ENCODE measurements at places on chromosomes 4 and X.

DNA sequence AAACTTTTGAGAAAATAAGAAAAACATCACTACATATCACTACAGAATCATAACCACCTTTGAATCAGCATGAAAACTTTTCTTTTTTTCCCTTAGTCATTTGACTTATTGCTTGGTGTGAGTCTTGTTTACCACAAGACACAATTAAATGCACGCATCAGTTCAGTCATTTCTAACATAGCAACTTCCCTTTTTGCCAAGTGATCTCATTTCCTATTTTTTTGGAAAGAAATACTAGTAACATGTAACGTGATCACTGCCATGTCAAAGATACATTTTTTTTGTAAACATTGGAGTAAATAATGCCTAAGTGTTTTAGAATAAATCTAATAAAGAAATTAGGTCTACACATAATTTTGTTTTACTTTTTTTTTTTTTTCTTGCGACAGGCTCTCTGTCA is 5.1 kb upstream of the CXCL8 start:
- no peak for DNase-seq

GRCh38 chrX:106286053-106286650 is 118.0 kb downstream of the PWWP3B start:
- no peak for DNase-seq

GRCh38 chr4:40682290-40683101 is 52.8 kb upstream of the RBM47 start:
- no peak for DNase-seq

DNA sequence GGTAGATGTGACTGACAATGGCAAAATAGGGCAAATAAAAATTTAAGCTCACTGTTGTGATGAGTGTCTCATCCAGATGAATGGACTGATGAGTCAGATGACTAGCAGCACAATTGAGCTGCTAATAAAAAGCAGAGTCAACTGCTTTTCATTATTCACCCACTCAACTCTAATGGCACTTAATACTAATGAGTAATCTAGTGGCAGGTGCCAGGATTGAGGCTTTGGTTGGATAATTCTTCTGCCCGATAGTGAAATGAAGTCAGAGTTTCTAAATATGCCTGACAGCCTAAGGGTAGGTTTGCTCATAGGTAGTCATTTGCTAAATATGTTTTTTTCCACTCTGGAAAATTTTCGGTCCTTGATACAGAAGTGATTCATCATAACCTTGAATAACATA is 10.4 kb downstream of the OGT start:
- DNase-seq: no peak

DNA sequence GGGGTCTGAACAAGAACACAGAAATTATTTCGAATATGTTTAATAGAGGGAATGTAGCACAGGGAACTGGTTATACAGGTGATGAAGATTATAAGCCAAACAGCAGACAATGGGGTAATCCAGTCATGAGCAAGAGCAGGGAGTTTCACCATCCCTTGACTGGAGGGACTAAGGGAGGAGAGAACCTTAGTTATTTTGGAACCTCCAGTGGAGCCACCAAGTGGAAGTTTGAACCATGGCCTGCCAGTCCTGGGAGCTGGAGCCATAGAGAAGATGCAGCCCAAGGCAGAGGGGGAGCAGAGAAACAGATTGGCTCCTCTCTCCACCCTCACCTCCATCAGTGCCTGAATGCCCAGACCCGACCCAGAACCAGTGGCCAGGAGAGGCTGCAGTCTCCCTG is 264.6 kb upstream of the RASGEF1B start:
- DNase-seq: no peak

DNA sequence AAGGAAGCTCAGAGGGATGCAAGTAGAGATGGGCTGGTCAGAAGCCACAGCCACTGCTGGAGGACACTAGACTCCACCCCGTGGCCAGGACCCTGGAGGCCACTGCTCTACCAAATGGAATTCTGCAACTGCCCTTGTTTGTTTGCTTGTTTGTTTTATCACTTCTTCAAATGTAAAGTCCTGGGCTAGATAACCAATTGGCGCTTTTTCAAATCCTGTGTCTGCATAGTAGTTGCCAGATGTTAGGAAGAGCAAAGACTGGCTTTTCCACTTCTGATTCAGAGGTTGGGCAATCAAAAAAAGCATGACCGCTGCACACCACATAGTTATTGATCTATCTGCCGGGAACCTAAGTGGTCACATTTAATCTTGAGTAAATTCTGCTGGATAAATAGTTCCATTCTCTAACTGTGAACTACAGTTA is 255.2 kb upstream of the SFRP2 start:
- no peak for DNase-seq

GRCh38 chrX:78168065-78168464 is 28.6 kb upstream of the TAF9B start:
- no peak for DNase-seq

DNA sequence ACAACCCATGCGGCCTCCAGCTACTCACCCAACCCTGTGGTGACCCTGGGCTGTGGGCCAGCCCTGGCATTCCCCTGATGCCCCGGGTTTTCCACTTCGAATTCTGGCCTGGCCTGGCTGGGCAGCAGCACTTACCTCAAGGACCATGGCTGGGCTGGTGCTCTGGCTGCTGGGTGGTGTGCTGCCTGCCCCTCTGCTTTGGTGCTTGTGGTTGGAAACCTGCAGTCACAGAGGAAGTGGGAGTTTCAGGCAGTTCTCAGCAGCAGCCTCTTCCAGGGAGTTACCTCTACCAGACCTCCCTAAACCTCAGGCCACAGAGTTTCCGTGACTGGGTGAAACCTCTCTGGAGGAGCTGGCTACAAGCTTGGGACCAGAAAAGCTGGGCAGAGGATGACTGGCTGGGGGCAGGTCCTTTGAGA is at the start of gene CXCR3:
TSS of gene CXCR3 (minus strand) at position 209 of the 419 bp plus-strand sequence. CDS start at position 147, 62 bp downstream.
- peak; percentile 68 for DNase-seq

DNA sequence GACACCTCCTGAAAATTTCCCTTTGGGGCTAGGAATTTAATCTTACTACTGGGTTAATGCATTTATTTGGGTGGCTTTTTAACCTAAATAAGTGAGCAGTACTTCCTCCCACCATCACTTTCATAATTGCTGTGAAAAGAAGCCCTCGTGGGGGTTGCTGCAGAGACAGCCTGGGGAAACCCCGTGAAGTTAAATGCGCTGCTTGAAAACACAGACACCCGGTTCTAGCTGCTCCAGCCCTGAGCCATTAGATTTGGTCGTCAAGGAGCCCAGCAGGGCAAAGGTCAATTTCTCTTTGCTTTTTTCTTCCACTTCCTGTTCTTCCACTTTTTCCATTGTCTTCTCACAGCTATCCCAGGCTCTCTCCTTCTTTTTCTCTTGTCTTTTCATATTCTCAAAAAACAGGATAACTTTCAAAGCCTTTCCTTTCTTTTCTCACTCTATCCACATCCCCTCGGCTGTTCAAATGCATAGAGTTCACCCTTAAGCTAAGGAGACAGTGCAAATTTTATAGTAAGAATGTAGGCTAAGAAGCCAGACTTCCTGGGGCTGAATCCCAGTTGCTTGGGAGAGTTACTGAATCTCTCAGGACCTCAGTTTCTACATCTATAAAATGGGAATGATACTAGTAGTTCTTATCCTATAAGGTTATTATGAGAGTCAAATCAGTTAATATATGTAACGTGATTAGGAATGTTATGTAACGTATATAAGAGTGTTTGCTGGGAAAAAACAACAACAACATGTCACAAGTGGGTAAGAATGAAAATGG is 91.5 kb upstream of the ZNF827 start:
- no peak for DNase-seq

DNA sequence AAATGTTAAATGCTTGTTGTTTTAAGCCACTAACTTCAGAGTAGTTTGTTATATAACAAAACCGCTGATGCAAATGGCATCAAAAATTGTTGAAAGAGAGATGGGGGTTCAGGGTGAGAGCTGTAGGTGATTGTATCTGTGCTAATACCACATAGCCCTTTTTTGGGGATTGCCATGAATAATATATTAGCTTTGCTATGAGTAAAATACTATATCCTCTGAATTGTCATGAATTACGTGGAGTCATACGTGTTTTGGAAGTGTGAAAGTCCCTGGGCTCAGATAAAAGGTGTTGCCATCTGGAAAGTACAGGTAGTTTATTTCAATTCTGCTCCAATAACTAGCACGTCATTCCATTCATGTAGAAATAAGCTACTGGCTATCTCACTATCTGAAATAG is 30.6 kb downstream of the DYNLT3 start:
- no peak for DNase-seq

- no peak for DNase-seq
Measured at GRCh38 chr4:19579608-19580007, 672.1 kb upstream of the SLIT2 start.

DNA sequence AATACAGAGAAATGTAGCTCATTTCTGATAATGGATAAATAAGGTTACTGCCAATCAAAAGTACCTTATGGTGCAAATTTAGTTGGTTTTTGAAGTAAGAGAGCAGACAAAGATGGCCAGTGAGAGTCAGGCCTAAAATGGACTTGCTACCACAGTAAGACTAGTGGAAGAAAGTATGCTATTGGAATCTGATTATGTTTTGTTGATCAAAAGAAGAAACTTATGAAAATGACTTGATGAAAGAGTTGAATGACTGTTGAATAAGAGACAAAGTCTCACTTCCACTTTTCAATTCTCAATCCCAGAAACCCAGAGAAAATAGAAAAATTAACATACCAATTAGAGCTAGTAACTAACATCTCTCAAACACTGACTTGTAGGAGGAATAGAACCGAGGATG is 737.8 kb upstream of the INTU start:
- DNase-seq: no peak

- no peak for DNase-seq
Measured at GRCh38 chr4:58413849-58414248, 1303.7 kb upstream of the IGFBP7 start.

- no peak for DNase-seq
Measured at GRCh38 chrX:5194806-5195205, 1033.9 kb downstream of the NLGN4X start.

GRCh38 chr4:169133932-169134331 is 123.9 kb upstream of the CBR4 start:
- no peak for DNase-seq

DNA sequence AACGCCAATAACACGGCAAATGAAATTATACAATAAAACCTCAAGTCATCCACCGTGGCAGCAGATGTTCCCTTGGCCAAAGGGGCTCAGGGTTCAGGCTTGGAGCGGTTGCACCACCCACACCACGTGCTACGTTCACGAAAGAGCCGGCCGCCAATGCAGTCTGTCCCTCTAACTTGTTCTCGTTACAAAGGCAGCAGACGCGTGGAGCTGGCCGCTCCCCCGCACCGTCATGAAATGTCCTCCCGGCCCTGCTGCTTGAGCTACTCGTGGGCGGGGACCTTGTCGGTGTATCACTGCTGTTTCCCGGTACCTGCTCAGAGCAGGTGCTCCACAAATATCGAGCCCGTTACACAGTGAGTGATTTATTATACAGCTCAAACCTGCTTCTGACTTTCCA is 36.4 kb upstream of the MAN2B2 start:
- DNase-seq: no peak

DNA sequence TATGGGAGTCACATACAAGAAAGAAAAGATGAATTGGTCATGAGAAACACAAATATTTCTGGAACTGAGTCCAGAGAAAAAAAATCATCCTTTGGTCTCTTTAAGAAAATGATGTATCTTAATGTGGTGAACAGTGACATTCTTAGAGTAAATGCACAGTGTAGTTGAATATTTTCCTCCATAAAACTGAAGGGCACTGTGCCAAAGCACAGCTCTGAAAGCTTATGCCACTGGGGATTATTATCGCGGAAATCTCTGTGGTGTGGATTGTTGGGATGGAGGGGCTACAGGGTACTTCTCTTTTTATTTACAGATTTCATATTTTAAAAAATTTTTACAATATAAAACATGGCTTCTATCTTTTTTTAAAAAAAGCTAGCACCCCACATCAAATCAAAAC is 908.1 kb downstream of the CCSER1 start:
- no peak for DNase-seq

DNA sequence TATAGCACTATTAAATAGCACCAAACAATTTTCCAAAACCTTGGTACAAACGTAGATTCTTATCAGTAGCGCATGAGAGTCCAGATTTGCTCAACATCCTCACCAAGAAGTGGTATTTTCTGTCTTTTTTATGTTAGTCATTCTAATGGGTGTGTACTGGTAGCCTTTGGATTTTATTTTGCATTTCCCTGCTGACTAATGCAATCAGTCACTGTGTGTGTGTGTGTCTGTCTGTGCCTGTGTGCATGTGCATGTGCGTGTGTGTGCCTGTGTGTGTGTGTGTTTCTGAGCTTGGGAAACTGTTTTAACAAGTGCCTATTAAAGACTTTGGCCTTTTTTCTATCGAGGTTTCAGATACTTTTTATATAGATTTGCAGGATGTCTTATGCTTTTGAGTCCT is 82.2 kb upstream of the MAGEA10 start:
- DNase-seq: no peak

- no peak for DNase-seq
Measured at GRCh38 chr4:5758741-5759140, 47.7 kb downstream of the EVC start.

- no peak for DNase-seq
Measured at GRCh38 chrX:54208531-54208930, 25.5 kb upstream of the FAM120C start.

- DNase-seq: no peak
Measured at GRCh38 chr4:23083391-23083790, 390.7 kb downstream of the GBA3 start.
